ENCODE measurements at places on chromosomes 13 and 19. TPM values are rescaled to one million over a fixed set of nuclear protein-coding genes. Genes with fewer than 3 reads are reported as not detected.

DNA sequence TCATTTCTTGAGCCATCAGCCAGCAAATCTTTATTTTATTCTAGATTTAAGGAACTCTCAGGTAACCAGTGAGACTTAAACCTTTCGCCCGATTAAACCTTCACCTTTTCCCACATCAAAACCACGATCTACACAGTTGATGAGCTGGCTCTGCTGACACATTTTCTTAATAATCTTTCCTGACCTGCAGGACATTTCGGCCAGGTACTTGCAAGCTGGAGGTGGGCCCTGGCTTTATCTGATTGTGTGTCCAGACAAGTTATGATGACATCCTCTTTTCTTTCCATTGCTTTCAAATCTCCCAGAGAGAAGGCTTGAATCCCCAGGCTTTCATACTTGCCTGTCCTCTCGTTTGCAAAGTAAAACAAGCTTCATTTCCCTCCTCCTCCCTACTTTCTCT is 144.2 kb downstream of the EFNB2 start:
- DNase-seq, result no peak

GRCh38 chr13:106548064-106548696 is 12.7 kb upstream of the EFNB2 start:
- DNase-seq, result no peak

- no peak for DNase-seq
These were observed 720.7 kb downstream of the DIAPH3 start for GRCh38 chr13:59442944-59443486.

DNA sequence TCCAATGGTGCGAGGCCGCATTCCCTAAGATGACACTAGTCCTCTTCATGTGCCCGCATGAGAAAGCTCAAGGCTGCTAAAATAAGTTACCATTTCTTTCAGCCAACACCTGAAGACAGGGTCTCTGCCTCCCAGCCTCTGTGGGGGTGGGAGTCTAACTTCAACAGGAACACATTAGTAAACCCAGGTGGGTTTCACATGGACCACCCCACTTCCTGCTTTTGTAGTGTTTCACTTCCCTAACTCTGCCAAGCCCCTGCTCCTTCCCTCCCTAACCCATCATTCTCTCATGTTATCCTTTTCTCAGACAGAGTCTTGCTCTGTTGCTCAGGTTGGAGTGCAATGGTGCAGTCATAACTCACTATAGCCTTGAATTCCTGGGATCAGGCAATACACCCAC is 783.6 kb downstream of the UQCRFS1 start:
- no peak for DNase-seq

Gene KMT2B
- 38.1 TPM for total RNA-seq

Gene STOML3
- 0.55 TPM for total RNA-seq

Gene EPS8L1
- 115 TPM for total RNA-seq

Gene ZFP30
- 3.6 TPM for total RNA-seq

DNA sequence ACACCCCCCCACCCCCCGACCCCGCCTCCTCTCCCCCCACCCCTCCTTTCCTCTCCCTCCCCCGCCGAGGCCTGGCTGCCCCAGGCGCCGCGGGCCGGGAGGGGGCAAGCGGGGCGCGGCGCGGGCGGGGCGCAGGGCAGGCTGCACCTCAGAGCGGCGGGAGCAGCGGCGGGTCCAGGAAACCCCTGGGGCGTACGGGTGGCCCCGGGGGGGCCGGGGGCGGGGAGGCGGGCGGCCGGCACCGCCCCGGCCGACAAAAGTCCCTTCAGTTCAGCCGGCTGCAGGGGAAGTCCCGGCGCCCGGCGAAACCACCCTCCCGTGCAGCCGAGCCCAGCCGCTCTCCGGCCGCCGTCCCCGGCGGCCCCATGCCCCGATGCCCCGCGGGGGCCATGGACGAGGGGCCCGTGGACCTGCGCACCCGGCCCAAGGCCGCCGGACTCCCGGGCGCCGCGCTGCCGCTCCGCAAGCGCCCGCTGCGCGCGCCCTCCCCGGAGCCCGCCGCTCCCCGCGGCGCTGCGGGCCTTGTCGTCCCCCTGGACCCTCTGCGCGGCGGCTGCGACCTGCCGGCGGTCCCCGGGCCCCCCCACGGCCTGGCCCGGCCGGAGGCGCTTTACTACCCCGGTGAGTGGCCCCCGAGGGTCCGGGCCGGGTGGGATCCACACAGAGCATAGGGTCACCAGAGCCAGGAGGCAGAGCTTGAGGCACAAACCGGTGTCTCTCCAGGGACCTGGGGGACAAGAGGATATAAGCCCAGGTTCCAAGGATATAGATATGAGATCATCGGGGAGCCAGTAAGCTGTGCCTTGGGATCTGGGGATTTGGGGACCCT is at the start of gene BCL3:
Gene BCL3 (plus strand): TSS at position 283 of the 829 bp plus-strand sequence. CDS start 83 bp downstream, at position 366.
- peak; percentile 90 for DNase-seq

DNA sequence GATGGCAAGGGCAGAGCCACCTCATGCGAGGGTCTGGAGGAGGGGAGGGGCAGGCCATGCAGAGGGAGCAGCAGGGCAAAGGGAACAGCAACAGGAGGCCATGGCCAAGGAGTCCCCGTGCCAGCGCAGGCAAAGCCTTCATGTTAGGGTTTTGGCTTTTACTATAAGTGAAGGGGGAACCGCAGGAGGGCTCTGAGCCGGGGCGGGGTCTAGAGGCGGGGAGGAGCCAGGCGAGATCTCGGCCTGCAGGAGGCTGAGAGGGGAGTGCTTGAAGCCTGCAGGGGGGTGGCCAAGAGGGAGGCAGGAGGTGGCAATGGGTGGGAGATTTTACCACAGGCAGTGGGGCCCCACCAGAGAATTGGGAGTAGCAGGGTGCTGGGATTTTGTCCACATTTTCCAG is 6.3 kb downstream of the ARHGAP33 start:
- DNase-seq, result no peak

DNA sequence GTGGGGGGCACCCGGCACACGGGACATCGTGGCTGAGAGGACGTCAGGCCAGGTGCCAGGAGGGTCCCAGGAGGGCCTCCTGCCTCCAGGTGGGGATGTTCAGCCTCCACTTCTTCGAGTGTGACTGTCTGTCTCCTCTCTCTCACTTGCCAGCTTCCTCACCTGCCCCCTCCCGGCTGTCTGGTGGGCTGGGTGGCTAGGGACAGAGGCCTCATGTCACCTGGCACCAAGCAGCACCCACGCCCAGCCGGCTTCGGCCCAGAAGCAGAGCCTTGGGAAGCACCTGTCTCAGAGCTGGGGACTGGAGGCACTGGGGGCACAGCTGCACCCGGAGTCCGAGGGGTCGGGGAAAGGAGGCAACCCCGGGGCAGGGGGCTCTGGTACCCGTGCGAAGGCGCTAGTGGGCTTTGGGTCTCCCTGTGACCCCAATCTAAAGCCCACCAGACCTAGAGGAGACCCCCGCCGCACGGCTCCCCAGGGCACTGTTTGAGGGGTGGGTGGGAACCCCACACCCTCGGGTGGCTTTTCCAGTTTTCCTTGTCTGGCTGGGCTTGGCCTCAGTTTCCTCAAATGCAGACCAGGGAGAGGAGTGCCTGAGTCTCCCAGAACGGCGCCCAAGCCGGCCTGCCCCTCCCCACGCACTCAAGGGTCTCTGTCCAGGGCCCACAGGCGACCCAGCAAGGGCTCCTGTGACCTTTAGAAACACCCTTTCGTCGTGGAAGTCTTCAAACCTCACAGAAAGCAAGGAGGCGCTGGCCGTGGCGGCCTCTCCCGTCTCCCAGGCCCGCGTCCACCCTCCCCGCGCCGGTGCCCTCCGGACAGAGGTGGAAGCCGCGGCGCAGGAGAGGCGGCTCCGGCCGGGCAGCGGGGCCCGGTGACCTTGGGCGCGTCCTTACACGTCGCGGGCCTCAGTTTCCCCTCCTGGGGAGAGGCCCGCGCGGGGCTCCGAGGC is 664 bp upstream of the HCN2 start:
- no peak for DNase-seq

GRCh38 chr19:30105727-30106126 is 163.7 kb downstream of the URI1 start:
- no peak for DNase-seq

DNA sequence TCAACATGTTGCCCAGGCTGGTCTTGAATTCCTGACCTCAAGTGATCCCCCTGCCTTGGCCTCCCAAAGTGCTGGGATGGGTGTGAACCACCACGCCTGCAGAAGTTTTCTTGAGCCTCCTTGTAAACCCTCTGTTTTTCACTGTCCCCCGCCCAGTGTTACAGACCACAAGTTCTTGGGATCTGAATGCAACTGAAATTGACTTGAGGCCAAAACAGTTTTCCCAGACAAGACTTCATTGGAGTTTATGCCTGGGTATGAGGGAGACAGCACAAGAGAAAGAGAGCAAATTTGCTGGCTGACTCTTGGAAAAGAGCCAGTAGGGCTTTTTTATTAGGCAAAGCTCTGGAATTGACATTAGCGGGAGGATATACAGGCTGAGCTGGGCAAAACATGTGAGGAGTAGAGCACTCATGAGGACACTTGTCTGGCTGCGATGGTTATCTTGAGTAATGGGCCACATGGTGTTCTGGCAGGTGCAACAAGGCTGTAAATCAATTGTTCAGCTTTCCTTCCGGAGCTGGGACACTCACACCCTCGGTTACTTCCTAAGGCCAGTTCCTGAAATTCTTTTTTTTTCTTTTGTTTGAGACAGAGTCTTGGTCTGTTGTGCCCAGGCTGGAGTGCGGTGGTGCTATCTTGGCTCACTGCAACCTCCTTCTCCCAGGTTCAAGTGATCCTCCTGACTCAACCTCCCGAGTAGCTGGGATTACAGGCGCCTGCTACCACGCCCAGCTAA is 12.7 kb upstream of the HNRNPL start:
- DNase-seq, result peak; percentile 59

Gene PRR12
- total RNA-seq, result 54.7 TPM

Gene AZU1
- not detected for total RNA-seq

DNA sequence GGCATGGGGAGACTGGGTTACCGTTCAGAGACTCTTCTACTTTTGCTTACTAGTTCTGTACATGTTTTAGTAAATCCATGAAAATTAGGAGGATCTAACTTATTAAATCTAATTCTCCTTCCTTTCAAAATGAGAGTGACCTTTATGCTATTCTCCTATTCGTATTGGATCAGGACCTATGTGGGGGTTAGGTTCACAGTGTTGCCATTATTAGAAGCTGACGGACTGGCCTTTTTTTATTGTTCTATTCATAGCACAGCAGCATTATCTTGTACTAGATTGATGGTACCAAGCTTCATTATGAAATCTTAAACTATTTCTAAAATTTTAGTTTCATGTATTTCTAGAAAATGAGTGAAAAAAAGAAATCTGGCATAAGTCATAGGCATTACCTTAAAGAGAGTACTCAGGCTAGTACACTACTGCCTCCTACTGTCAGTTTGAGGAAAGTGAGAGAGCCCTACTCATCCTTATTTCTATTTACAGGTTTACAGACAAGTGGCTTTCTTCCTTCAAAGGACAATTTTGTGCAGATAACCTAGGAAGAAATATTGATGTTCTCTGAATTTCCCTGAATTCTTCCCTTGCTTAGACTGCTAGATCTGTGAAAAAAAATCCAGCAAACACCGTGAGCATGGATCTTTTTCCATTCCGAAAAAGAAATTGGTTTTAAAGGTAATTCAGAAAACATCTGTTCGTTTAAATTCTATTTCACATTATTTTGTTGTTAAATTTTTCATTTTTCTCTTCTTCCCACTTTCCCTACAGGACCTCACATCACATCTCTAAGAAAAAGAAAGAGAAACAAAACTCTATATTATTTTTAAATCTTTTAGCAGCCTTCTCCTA is 485.5 kb downstream of the DIAPH3 start:
- DNase-seq, result no peak

GRCh38 chr19:18059902-18060301 is 26.8 kb downstream of the IL12RB1 start:
- DNase-seq, result no peak

DNA sequence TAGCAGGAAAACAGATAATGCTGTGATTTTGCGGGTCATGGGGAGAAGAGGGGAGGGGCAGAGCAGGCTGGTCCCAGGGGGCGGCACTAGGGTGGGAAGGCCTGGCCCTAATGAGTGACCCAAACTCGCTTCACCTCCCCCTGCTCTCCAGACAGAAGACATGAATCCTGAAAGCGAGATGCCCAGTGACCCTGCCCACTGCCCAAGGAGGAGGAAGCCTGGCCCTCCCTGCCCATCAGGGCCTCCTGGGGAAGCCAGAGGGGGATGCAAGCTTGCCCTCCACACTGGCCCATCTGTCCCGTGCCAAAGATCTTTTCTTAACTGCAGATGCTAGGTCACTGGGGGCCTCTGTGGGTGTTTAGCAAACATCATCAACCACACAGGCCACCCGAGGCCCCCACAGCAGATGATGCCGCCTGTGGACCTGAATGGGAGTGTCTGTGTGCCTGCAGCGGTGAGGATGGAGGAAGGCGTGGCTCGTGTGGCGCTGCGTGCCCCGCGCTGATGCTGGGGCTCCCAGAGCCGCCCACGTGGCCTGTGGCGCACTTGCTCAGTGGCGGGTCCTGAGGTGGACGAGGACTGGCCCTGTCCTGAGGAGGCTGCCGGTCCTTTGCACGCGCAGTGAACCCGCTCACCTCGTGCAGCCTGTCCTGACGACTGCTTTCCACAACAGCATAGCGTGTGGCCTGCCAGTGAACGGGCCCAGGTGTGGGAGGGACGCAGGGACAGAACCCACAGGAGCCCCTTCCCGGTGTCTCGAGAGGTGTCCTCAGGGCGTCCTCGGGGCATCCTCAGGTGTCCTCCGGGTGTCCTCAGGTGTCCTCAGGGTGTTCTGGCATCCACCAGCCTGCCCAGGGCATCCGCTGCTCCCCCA is 80.5 kb upstream of the MCF2L start:
- DNase-seq, result no peak

Gene CD22
- total RNA-seq, result 4.4 TPM

Gene ZNF543
- total RNA-seq, result 3.3 TPM

Gene PSG5
- total RNA-seq, result not detected

Gene KATNAL1
- total RNA-seq, result 6.4 TPM

GRCh38 chr19:17996826-17997316 is 11.1 kb upstream of the ARRDC2 start:
- peak; percentile 90 for DNase-seq

- peak; percentile 8 for DNase-seq
These were observed 2.4 kb downstream of the CD320 start for GRCh38 chr19:8305798-8306197.

Gene ATP8A2
- 0.20 TPM for total RNA-seq
